ENCODE measurements at places on chromosomes 7 and 10. TPM values are rescaled to one million over a fixed set of nuclear protein-coding genes. Genes with fewer than 3 reads are reported as not detected.

TAS2R41 gene
- not detected for polyA plus RNA-seq

MTERF1 gene
- polyA plus RNA-seq, result 14.0 TPM

MRC1 gene
- 20.4 TPM for polyA plus RNA-seq

STEAP1B gene
- polyA plus RNA-seq, result 2.6 TPM

ITPRID1 gene
- 1.2 TPM for polyA plus RNA-seq

GPR158 gene
- polyA plus RNA-seq, result 0.03 TPM

SEMA3A gene
- polyA plus RNA-seq, result 24.9 TPM

DLX6 gene
- 0.07 TPM for polyA plus RNA-seq

PLEKHS1 gene
- polyA plus RNA-seq, result 0.44 TPM

MTURN gene
- polyA plus RNA-seq, result 106 TPM

PLEKHA1 gene
- polyA plus RNA-seq, result 37.0 TPM

GPER1 gene
- not detected for polyA plus RNA-seq

CYP2E1 gene
- polyA plus RNA-seq, result 2.0 TPM

RBM17 gene
- 91.6 TPM for polyA plus RNA-seq

AASS gene
- polyA plus RNA-seq, result 16.0 TPM

HOXA5 gene
- polyA plus RNA-seq, result 17.6 TPM

PPRC1 gene
- not detected for polyA plus RNA-seq

SYNPO2L gene
- 229 TPM for polyA plus RNA-seq

GIMAP7 gene
- 8.3 TPM for polyA plus RNA-seq

ZNF107 gene
- polyA plus RNA-seq, result 9.7 TPM

UCMA gene
- 0.68 TPM for polyA plus RNA-seq

PNLIPRP3 gene
- polyA plus RNA-seq, result not detected

VAX1 gene
- not detected for polyA plus RNA-seq

ZNF853 gene
- 12.0 TPM for polyA plus RNA-seq

NKX1-2 gene
- polyA plus RNA-seq, result not detected

CDC14C gene
- polyA plus RNA-seq, result not detected

AKR1C4 gene
- not detected for polyA plus RNA-seq

TEX36 gene
- polyA plus RNA-seq, result not detected

FGFBP3 gene
- 2.0 TPM for polyA plus RNA-seq

HOXA4 gene
- polyA plus RNA-seq, result 24.0 TPM

MBL2 gene
- polyA plus RNA-seq, result not detected

NFE2L3 gene
- 5.6 TPM for polyA plus RNA-seq

ZNF365 gene
- polyA plus RNA-seq, result 0.22 TPM

C10orf67 gene
- not detected for polyA plus RNA-seq

All from muscle of arm (tissue), 14 donors.